AG04450 (cell line): ENCODE measurements at places on chromosomes 2 and 18.

DNA sequence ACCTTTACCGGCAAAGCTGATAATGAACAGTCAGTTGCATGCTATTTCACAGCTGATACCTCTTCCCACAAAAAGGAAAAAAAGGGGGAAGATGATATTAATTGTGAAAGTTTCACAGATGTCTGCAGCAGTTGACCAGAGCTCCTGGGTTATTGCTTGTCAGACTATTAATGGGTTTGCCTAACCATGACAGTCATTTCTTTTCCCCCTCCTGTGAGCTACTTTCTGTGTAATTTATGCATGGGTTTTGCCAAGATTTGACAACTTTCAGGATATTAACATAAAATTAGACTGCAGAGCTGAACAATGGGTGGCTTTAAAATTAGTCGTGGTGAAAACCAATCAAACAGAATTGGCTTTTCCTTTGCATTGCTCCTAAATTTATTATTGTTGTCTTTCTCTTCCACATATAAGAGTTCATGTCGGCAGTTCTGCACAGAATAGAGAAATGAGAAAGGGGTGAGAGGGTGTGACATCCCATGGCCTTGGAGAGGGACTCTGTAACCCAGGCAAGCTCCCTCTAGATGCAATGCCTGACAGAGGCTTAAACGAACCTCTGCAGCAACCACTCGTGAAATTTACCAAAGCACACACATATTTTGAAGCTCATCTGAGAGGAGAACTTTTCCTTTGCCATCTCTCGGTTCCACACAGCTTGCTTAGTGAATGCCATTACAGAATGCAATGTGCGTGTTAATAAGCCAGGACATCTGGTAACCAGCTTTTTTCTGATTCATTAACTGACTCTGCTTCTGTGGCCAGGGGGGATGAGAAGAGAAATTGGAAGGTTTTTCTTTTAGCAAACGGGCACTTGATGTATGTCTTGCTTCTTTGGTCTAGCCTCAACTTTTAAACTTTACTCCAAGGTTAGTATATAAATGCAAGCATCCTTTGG lies 82.2 kb upstream of the ITGA4 start:
- no peak for DNase-seq

GRCh38 chr2:103176294-103176915 lies 414.6 kb downstream of the TMEM182 start:
- no peak for DNase-seq

DNA sequence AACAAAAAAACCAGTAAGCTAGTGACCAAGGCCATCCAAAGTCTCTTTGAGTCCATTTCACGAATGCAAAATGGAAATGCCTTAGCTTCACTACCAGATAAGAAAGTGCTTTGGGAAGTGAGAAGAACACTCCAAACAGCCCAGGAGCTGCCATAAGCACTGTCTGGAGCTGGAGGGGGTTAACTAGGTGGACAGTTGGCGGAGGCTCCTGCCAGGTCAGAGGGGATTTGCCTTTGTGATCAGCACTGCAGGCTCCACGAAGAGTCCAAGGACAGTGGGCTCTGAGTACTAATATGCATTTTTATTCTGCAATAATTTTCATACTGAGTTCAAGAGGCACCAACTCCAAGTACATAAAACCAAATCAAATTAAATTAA lies 233.3 kb upstream of the SMAD2 start:
- DNase-seq = no peak

DNA sequence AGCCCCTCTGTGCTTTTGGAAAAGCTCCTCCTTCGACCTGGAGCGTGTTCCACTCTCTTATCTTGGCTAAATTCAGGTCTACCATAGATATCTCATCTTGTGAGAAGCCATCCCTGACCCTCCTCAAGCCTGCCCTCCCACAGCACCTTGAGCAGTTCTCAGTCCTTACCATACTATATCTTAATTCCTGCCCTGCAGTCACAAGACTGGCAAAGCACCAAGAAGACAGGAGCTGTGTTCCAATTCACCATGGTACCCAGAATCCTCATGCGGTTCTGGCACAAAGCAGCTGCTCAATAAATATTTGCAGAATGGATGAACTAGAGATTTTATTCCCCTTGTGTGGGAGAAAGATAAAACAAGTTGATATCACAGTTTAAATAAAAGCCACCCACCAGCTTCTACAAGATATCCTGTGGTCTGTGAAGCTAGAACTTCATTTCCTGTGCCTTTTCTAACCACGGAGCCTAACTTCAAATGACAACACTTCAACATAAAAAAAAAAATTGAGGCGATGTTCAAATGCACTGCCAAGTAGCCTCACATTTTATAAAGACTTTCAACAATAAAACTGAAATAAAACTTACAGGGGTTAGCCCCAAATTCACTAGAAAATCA lies 19.5 kb downstream of the MARCHF4 start:
- no peak for DNase-seq

DNA sequence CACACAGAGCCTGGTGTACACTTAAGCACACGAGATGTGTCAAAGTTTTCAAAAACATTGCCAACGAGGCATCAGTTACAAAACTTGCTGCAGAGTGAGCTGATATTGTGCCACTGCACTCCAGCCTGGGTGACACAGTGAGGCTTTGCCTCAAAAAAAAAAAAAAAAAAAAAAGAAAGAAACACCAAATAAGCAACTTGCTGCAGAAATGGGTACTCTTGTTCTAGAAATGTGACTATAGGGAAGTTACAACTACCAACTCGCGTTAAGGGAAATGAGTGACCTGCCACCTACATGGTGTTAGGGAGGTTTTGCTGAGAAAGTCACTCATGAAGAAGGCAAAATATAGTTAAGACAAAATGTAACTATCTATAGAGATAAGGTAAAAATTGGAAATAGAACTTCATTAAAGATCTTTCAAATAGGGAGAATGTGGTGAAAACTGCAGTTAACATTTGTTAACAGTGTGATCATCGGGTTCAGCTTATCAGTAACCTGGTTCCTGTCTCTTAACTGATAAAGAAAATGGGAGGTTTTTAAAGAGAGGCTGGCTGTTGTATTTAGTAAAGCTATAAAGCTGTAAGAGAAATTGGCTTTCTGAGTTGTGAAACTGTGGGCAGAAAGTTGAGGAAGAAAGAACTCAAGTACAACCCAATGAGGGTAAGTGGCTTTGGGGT lies at the start of gene IL1RL1:
Gene IL1RL1, plus strand, starts transcription at position 600 of the 677 bp plus-strand sequence. CDS start 26,702 bp downstream, outside the sequence.
- DNase-seq = no peak

- DNase-seq = no peak
Measured at GRCh38 chr2:137893145-137893544, 71.1 kb upstream of the HNMT start.

DNA sequence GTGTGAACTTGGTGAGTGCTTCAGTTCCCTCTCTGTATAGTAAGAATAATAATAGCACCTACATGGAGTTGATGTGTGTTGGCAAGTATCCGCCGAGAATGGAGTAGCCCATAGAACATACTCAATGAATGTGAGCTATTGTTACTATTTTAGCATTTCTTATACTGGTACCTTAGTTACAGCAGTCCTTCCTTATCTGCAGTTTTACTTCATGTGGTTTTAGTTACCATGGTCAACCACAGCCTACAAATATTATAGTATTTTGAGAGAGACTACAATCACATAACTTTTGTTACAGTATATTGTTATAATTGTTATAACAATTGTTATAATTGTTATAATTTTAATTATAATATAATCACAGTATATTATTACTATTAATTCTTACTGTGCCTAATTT lies 152.5 kb upstream of the RASGRP3 start:
- DNase-seq = no peak

- no peak for DNase-seq
Measured at GRCh38 chr18:65363911-65364632, 386.7 kb upstream of the CDH7 start.

- no peak for DNase-seq
Measured at GRCh38 chr2:218618102-218618860, 10.6 kb downstream of the PLCD4 start.

GRCh38 chr2:240293557-240294461 lies 141.7 kb upstream of the GPC1 start:
- DNase-seq = no peak

DNA sequence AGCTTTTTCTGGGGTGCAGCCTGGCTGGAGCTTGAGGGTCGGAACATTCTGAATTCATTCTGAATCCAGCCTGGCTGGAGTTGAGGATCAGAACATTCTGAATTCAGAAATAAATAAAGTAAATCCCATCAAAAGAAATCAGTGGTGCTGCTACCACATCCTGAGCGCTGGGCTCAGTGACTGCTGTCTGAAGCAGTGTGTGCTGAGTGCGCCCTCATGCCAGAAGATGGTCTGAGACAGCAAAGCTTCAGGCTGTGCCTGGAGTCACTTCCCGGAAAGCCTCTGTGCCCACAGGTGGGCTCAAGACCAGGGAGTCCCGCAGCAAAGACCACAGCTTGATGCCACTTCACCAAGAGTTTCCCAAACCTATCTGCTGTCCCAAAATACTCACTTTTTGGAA lies 187.9 kb downstream of the VAPA start:
- no peak for DNase-seq

GRCh38 chr2:238921259-238921658 lies 73.4 kb downstream of the TWIST2 start:
- DNase-seq = no peak

DNA sequence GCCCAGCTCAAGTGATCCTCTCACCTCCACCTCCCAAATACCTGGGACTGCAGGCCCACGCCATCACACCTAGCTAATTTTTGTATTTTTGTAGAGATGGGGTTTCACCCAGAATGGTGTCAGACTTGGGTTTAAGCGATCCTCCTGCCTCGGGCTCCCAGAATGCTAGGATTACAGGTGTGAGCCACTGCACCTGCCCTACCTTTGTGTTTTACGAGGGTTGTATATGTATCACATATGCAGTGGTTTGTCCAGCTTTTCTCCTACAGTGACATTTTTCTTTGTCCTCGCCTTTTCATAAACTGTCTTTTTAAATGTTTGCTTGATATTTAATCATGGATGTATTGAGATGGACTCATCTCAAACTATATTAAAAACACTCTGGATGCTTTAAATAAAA lies 38.5 kb downstream of the AGAP1 start:
- DNase-seq = no peak

- DNase-seq = no peak
Measured at GRCh38 chr2:109456776-109457175, 157.0 kb downstream of the SEPTIN10 start.

GRCh38 chr2:112916145-112916571 lies 5.2 kb downstream of the IL37 start:
- no peak for DNase-seq

GRCh38 chr2:153133716-153134115 lies 344.8 kb downstream of the RPRM start:
- no peak for DNase-seq

- no peak for DNase-seq
Measured at GRCh38 chr18:29184654-29185053, 1007.7 kb upstream of the CDH2 start.

DNA sequence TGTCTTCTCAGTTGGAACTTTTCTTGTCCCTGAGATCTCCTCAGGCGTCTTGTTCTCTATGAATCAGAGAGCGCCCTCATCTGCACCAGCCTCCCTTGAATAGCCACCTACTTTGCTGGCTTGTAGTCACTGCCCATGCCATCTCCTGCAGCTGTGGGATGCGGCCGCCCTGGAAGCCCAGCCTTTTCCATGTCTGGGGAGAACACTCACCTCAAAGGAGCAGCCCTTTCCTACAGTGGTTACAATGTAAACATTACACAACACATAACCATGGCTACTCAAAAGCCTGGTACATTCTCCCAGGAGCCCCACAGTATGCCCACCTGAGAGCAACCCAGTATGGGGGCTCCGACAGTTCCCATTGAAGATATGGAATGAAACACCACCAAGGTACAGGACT lies 351.0 kb downstream of the EN1 start:
- no peak for DNase-seq

GRCh38 chr18:54873884-54874255 lies 45.6 kb downstream of the RAB27B start:
- no peak for DNase-seq

- no peak for DNase-seq
Measured at GRCh38 chr2:147549054-147549453, 295.8 kb upstream of the ACVR2A start.

DNA sequence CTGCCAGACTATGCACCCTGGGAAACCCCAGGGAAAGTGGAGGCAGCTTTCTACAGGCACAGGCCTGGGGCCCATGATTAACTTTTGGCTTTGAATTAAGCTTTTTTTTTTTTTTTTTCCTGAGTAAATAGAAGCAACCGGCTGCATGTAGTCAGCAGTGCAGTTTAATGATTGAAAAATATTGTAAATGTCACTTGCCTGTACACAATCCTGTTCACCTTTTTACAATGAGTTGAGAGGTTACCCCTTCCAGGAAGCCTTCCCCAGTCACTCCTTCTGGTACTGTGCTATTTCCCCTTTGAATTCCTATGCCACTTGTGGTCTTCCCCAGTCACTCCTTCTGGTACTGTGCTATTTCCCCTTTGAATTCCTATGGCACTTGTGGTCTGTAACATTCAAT lies 475.6 kb downstream of the TDRD15 start:
- no peak for DNase-seq

DNA sequence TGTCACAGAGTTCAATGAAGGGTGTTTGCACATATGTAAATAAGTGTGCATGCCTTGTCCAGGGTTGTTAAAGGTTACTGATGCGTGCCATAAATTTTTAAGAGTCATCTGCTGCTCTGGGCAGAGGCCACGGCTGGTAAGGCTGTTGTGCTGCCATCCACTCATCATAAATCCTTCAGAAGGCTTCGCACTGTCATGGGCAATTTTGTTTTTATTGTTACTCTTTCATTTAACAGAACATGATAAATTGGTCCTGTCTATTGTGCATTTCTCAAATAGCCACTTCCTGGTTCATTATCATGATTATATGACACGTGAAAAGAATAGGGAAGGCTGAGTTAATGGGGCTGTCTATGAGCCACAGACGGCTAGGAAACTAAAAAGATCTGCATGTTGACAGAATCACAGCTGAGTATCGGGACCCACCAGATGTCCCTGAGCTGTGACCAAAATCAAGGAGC lies 634.3 kb upstream of the SOX11 start:
- no peak for DNase-seq

DNA sequence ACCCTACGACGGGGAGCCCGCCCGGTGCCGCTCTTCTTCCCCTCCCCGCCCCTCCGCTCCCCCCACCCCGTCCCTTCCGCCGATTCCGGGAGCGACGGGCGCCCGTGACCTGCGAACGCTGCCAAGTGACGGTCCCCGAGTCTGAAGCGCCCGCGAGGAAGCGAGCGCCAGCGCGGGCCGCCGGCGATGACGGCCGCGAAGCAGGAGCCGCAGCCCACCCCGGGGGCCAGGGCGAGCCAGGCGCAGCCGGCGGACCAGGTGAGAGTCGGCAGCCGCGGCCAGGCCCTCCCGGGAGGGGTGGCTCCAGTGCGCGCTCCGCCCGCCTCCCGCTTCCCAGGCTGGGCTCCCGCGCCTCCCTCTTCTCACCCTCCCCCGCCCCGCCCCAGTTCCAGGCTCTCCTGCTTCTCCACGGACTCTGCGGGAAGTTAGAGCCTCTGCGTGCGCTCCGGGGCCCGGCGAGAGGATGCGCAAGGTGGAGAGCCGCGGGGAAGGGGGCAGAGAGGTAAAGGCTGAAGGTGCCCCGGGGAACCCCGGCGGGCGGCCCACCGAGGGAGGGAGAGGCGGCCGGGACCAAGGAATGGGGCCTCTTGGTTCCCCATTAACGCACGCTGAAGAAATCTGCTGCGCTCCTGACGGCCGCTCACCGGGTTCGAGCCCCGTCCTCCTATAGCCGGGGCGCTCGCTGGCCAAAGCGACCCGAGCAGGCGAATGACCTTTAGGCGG lies 719.5 kb downstream of the DPP10 start:
- no peak for DNase-seq

GRCh38 chr2:41698678-41699422 lies 349.0 kb upstream of the PKDCC start:
- DNase-seq = no peak

- DNase-seq = no peak
Measured at GRCh38 chr2:70633508-70633907, 79.9 kb upstream of the TGFA start.

- no peak for DNase-seq
Measured at GRCh38 chr2:42051543-42052235, 3.9 kb downstream of the PKDCC start.
